ENCODE measurements at places on chromosomes 1 and 21.

GRCh38 chr1:217506878-217507277, 124.0 kb downstream of the GPATCH2 start:
- no peak for DNase-seq

DNA sequence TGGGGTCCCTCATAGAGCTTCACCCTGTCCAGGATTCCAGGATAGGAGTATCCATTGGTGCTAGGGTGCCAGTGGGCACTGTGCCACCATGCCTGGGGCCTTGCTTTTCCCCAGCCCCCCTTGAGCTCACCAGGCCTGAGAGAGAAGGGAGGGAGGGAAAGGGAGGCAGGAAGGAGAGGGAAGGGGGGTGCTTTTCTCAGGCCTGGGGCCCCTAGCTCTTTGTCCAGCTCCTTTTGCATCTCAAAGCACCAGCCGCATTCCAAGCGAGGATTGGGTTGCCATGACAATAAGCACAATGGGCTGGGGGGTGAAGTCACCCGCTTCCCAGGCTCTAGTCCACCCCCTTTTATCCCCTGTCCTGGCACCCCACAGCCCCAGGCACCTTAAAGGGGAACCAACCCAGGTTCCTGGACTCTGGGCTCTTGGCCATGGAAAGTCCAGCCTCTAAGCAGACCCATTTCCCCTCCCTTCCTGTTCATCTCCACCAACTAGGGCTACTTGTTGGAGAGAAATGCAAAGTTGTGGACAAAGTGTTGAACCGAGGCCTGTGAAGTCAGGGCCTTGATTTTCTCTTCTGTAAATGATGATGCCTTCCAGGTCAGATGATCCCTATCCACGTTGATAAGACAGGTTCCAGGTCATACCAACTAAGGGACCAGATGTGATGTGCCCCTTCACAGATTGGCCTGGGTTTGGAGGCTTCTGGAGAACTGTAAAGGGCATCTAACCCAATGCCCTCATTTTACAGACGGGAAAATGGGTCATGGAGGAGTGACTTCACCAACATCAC, 11.4 kb downstream of the THBS3 start:
- DNase-seq: no peak

DNA sequence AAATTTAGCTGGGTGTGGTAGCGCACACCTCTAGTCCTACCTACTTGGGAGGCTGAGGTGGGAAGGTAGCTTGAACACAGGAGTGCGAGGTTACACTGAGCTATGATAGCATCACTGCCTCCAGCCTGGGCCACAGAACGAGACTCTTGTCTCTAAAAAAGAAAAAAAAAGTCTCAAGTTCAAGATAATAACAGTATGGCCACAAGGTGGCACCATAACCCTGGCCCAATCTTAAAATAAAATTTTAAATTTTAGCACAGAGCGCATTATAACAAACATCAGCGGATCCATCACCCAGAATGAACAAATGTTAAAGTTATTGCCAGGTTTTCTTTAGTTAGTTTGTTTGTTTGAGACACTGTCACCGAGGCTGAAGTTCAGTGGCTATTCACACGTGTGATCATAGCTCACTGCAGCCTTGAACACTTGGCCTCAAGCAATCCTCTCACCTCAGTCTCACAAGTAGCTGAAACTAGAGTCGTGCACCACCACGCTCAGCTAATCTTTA, 2.9 kb upstream of the HTR6 start:
- no peak for DNase-seq

DNA sequence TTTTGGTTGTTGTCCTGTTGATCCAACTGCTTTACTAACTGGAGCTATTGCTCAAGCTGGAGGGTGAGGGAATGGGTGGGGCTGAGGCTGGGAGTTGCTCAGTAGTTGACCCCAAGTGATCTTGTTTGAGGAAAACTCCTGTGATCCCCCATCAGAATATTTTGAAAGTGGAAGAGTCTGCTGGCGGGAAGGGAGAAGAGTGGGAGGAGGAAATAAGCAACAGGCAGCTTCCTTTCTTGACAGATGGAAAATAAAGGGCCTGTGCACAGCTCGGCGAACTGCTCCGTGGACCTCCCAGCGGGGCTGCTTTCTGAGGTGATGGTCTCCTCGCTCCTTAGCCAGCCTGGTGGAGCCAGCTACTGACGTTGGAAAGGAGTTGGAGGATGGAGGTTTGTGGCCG, 199.1 kb upstream of the LMO4 start:
- no peak for DNase-seq

DNA sequence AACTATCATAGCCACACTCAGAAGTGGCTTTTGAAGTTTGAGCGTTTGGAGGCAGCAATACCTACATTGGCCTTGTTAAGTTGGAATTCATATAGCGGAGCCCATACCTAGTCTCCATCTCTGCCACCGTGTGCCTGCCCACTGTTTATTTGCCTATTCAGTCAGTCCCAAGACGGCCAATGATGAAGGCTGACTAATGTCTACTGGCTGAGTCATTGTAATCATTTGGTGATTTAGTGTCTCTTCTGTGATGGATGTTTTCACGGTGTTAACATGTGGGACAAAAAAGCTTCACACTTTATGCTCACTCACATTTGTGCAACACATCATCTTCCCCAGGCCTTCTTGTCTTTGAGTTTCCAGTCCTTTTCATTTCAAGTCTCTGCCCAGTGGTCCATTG, 92.6 kb upstream of the PBX1 start:
- no peak for DNase-seq

DNA sequence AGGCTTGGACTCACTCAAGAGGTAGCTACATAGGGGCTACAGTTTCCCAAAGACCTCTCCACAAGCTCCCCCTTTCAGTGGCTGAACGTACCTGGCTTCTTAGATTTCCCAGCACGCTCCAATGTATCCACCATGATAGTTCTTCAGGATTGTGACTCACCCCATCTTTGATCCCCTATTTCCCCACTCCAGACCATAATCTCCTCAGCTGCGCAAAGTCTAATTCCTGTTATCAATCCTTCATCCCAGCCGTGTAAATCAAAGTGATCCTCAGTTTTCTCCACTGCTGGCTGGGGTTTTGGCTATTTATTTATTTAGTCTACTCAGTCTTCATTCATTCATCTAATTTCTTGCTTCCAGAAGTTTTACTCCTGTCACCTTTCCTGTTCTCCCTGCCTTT, 13.1 kb upstream of the CTPS1 start:
- DNase-seq: no peak

DNA sequence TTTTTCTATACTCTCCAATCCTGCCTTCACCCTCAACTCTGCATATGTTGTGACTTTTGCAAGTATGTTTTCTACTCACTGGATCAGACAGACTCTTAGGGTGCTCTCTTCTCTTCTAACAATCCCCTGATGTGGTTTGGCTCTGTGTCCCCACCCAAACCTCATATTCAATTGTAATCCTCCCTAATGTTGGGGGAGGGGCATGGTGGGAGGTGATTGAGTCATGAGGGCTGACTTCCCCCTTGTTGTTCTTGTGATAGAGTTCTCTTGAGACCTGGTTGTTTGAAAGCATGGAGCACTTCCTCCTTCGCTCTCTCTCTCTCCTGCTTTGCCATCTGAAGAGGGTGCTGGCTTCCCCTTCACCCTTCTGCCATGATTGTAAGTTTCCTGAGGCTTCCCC, 148.9 kb upstream of the IGSF21 start:
- DNase-seq: no peak

Measured in stimulated activated CD8-positive, alpha-beta memory T cell treated with anti-CD3 and anti-CD28 coated beads, Interleukin-12 subunit alpha, Interleukin-12 subunit beta, amount 100 ng/mL, for 4 hours (primary cell).